ENCODE measurements at places on chromosomes 4 and X.

- no peak for DNase-seq
These were observed 92.1 kb upstream of the RPA4 start for GRCh38 chrX:96791559-96791958.

GRCh38 chrX:48829016-48829735 is 2.9 kb downstream of the ERAS start:
- DNase-seq, result no peak

- DNase-seq, result no peak
These were observed 232.2 kb downstream of the IDS start for GRCh38 chrX:149272690-149273463.

DNA sequence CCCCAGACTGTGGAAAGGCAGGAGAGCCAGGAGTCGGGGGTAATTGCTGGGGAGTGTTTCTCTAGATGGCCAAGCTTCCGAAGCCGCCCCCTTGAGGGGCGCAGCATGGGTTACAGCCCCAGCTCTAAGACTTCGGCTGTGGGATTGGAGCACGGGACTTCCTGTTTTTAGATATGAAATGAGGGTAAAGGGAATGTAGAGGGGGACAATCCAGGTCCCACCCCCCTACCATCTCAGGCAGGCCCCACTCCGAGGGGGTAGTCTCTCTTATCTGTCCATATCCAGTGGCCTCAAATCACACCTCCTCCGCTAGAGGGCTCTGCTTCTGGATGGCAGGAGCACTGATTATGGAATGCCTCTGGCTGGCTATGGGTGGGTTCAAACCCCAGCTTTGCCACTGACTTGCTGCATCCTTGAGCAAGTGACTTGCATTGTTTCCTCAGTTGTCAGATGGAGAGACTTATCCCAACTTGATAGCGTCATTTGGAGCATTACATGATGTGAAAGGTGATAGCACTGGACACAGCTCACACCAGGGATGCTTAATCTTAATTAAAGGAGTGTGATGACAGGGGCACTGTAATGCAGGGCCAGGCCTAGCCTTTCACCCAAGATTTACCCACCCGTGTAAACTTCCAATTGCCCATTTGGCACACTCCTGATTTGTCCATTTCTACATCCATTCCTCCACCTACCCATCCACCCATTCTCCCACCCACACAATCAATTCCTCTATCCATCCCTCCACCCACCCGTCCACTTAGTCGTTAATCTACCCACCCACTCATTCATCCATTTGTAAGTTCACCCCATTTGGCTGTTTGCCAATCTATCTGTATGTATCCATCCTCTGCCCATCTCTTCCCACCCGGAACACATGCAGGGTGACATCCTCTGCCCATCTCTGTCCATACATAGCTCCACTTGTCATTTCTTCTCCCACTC is 848 bp upstream of the KCND1 start:
- peak; percentile 36 for DNase-seq

- no peak for DNase-seq
These were observed 49.0 kb downstream of the RWDD4 start for GRCh38 chr4:183610033-183610432.

- no peak for DNase-seq
These were observed 547.2 kb upstream of the DIPK2B start for GRCh38 chrX:45747905-45748304.

- DNase-seq, result no peak
These were observed 119.2 kb upstream of the LEF1 start for GRCh38 chr4:108287834-108288413.

DNA sequence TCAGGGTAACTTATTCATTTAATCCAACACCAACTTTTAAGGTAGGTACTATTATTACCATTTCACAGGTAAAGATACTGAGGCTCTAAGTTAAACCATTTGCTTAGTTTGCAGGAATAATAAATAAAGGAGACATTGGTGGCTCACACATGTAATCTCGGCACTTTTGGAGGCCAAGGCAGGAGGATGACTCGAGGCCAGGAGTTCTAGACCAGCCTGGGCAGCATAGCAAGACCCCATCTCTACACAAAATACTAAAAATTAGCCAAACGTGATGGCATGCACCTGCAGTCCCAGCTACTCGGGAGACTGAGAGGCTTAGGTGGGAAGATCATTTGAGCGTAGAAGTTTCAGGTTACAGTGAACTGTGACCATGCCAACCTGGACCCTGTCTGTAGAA is 37.7 kb downstream of the SULT1E1 start:
- DNase-seq, result no peak

GRCh38 chr4:38867478-38868058 is at the start of gene FAM114A1:
TSS of gene FAM114A1 (plus strand) at chr4:38867806. CDS start at chr4:38878079, 10,273 bp downstream.
- DNase-seq, result peak; percentile 58

GRCh38 chrX:7146703-7147412 is 654 bp upstream of the STS start:
- DNase-seq, result no peak

DNA sequence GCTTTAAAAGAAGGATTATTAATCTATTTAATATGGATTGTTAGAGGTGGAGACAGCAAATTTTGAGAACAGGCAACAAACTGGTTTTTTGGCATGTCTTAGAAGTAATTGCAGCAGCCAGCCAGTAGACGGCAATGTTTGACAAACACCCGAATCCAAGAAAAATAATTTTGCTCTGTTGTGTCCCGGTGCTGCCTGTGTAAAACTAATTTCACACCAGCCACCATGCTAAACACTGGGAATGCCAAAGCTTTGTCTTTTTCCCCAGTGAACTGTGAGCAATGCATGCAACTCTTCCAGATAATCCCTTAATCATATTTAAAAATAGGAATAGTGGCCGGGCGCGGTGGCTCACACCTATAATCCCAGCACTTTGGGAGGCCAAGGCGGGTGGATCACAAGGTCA is 25.9 kb downstream of the SMIM31 start:
- DNase-seq, result peak; percentile 33

GRCh38 chrX:19721726-19722370 is 165.6 kb downstream of the SH3KBP1 start:
- no peak for DNase-seq

- DNase-seq, result no peak
These were observed 2.3 kb downstream of the CD99 start for GRCh38 chrX:2693113-2694002.

DNA sequence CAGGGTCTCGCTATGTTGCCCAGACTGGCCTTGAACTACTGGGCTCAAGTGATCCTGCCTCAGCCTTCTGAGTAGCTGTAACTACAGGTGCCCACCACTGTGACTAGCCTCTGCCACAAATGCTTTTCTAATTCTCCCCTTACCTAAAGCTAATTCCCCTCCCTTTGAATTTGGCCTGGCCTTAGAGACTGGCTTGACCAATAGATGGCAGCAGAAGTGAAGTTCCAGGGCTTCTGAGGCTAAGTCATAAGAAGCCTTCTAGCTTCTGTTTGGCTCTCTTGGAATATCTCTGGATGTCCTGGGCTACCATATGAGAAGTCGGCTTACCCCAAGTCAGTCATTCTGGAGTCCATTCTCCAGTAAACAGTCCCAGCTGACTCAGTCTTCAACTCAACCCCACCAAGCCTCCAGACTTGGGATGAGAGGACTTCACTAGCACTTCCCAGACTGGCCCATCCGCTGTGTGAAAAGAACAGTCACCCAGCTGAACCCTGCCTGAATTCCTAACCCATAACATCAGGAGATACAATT is 61.0 kb downstream of the HPRT1 start:
- DNase-seq, result no peak
